Stimulated activated CD8-positive, alpha-beta memory T cell treated with anti-CD3 and anti-CD28 coated beads, Interleukin-2, amount 100 ng/mL, for 48 hours (primary cell): ENCODE measurements at places on chromosomes 2 and 18.

- no peak for DNase-seq
These were observed 54.4 kb downstream of the CRIM1 start for GRCh38 chr2:36409935-36410334.

- no peak for DNase-seq
These were observed 3.6 kb downstream of the LIMS2 start for GRCh38 chr2:127671557-127672302.

DNA sequence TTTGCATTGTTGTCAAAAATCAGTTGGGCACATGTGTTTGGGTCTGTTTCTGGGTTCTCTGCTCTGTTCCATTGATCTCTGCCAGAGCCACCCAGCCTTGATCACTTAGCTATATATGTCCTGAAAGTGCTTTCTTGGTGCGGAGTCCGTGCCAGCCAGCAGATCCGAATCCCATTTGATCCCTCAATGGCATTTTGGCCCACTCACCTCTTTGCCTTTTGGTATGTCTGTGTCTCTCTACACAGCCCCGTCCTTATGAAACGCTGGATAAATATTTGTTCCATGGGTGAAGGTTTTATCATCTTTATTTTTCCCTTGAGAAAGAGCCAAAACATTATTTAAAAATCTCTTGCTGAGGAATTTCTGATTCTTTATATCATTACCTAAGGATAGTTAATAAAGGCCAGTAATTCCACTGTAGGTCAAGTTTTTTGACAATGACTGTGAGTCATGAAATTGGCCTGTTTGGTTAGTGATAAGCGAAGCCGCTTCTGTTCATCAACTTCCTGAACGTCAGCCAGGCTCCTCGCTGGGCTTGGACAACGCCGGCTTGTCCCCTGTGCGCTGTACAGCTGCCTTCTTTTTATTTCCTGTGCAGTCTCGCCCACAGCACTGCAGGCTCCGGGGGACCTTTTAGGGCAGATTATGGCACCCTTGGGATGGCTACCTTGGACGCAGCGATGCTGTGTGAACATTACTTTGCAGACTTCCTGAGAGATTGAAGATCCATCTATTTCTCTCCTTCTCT, 24.9 kb downstream of the MTCL1 start:
- no peak for DNase-seq

DNA sequence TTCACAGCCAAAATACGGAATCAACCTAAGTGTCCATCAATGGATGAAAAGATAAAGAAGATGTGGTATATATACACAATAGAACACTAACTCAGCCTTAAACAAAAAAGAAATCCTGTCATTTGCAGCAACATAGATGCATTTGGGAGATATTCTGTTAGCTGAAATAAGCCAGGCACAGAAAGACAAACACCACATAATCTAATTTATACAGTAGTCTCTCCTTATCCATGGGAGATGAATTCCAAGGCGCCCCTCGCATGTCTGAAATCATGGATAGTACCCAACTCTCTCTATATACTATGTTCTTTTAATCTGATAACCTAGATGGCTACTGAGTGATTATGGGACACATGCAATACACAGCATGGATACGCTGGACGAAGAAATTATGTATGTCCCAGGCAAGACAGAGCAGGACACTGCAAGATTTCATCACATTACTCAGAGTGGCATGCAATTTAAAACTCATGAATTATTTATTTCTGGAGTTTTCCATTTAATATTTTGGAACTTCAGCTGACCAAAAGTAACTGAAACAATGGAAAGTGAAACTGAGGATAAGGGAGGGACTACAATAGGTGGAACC, 39.5 kb downstream of the ORC4 start:
- DNase-seq, result no peak

DNA sequence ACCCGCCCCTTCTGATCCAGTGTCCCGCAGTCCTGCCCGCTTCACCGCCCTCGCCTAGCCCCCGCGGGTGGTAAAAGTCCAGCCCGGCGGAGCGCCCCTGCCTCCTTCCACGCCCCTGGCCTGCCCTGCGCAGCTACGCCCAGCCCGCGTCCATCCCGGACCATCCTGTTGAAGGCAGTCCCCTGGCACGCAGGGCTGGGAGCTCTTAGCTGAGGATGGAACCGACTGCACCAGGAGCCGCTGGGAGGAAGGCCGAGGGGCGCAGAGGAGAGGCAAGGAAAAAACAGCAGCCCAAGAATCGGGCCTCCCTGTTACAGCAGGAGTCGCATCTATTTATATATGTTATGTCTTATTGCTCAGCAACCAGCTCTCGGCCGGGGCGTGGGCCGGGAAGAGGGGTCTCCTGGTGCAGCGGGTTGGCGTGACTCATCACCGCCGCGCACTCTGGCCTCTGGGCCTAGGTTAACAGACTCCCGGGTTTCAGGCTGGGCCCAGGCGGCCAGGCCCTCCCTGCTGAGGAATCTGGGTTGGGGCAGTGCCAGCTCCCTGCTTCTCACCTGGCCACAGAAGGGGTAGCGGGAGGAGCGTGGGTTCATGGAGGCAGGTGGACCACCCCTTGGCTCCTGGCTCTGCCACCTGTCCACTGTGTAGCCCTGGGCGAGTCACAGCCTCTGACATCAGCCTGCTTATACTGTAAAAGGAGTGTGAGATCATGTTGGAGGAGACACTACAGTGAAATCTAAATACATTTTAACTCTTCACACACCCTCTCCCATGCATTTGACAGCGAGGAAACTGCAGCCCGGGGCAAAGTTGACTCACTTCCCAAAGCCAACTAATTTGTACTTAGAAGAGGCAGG, 13.4 kb upstream of the MAP3K2 start:
- no peak for DNase-seq

- DNase-seq, result no peak
These were observed 189.8 kb downstream of the SH3BP4 start for GRCh38 chr2:235141411-235142128.

- peak; percentile 33 for DNase-seq
These were observed 589 bp upstream of the SGPP2 start for GRCh38 chr2:222423632-222424275.

DNA sequence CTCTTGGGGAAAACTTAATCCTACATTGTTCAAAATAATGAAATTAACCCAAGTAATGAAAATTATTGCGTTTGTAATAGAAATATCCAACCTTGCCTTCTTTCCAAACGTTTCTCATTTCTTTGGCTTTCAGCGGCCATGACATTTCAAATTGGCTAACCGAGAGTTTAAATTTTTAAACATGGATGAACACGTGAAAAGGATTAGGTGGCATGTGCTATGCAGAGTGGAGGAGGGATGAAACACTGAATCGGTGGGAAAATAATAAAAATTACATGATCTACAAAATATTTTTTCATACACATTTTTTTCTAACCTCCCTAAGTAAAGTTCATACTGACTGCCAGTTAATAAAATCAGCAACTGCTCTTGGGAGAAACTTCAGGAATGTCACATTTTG, 728.4 kb upstream of the PKDCC start:
- no peak for DNase-seq

DNA sequence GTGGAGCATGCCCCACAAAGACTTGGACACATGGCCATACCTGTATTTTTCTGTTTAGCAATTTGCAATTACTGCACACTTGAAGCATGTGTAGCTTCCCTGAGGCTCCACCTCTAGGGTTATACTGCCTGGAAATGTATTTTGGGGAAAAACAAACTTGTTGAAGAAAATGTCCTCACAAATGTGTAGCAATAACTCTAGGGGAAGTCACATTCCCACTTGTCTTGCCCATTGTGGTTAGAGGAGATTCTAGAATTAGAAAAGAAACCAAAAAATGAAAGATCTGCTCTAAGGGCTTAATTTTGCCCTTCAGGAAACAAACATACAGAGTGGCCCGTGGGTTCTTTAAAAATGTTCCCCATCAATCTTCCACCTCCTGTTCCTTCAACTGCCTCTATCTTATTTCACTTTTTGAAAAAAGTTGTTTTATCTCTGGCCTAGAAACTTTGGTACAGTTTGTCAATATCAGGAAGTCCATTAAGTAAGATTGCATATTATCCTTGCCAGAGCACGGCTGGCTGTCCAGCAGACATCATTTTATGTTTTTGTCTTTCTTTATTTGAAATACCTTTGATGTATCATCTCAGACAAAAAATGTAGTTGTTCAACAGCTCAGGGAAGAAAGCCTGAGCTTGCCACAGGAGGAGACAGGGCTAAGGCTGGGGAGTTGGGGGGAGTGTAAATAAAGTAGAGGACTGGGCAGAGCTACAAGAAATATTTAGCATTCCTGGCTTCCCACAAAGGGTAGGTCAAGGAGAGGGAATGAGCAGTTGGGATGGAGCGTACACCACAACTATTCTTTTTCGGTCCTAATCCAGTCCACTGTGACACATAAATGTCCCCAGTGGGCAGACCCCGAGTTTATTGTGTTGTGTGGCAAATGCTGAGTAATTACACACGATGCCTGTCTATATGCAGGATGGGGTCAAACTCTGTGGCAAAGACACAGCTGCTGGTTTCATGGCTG, 96.8 kb upstream of the CDC42EP3 start:
- DNase-seq, result no peak

DNA sequence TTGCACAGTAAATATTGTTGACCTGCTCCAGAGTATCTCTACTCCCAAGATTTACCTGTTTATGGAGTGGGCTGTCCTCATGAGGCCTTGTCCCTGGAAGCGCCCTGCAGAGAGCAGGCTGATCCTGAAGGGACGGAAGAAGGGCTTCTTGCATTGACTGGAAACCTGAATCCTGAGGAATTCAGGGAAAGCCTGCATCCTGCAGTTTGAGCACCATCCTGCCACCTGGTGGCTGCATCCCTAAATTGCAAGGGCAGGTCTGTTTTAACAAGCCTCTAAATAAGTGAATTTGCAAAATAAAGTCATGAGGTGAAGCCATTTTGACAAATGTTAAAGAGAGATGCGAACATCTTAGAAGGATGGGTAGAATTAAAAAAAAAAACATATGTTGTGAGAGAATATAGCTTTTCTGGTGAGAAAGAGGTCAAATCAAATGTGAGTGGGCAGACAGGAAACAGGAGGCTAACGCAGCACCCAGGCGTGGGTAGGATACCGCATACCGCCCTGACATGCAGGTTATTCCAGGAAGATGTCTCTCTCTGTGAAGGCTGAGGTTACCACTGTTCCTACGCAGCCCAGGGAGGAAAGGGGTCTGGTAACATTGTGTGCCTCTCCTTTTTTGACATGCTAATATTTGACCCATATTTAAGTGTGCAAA, 754.9 kb downstream of the RNF144A start:
- DNase-seq, result peak; percentile 46

GRCh38 chr2:38115216-38116032, 39.5 kb upstream of the CYP1B1 start:
- peak; percentile 63 for DNase-seq

GRCh38 chr2:175366815-175367214, 185.3 kb upstream of the ATP5MC3 start:
- DNase-seq, result no peak

DNA sequence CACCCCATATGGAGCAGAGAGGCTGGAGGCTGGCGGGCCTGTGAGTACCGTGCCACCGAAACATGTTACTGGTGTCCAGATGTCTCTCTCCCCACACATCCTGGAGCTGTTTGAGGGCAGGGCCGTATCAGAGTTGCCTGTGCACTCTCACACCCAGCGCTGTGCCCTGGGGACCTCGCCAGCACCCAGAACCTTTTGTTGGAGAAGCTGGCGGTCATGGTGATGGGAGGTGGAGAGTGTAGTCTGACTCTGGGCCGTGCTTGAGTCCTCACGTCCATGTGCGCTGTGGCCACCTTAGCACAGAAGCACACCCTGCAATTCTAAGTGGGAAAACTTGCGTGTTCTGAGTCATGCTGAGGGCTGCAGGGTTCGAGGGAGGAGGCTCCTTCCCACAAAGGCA, 259.2 kb downstream of the NDUFA10 start:
- DNase-seq, result no peak

- DNase-seq, result no peak
These were observed 81.3 kb downstream of the CDC42EP3 start for GRCh38 chr2:37590119-37590571.

DNA sequence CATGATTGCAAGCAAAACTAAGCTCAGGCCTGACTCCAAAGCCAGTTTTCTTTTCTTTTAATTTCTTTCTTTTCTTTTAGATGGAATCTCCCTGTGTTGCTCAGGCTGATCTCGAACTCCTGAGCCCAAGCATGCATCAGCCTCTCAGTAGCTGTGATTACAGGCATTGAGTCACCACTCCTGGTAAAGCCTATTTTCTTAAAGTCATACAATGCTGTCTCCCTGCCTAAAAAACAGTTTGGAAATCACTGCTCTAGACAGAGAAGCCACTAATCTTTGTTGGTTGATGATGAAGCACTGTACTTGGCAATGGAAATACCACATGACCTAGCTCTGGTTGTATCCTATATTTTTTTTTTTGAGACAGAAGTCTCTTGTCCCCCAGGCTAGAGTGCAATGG, 33.1 kb upstream of the ZNF532 start:
- no peak for DNase-seq

GRCh38 chr2:41647468-41648050, 400.3 kb upstream of the PKDCC start:
- no peak for DNase-seq

- DNase-seq, result peak; percentile 53
These were observed 37.5 kb upstream of the ZBTB7C start for GRCh38 chr18:48446582-48447225.

DNA sequence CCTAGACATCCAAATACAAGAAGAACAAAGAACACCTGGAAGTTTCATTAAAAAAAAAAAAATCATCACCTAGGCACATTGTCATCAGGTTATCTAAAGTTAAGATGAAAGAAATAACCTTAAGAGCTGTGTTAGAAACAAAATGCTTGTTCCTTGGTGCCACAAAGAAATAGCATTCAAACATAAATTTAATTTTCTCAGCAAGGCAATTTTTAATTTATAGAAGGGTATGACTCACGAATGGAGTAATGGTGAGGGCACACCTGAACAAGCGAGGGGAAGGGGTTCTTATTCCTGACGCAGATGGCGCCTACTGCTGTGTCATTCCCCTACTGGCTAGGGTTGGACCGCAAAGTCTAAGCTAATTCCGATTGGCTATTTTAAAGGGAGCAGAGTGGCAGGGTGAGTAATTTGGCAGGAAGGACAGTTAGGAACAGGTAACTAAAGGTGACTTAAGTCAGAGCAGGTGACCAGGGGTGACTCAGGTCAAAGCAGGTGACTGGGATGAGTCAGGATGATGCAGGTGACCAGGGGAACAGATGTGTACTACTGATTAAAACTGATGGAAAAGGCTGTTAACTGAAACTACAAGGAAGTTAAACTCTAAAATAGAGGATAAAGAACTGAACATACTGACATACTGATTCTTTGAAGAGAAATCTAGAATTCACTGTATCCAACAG, 30.0 kb upstream of the TWSG1 start:
- no peak for DNase-seq

GRCh38 chr2:232883116-232883721, 13.2 kb downstream of the SNORC start:
- no peak for DNase-seq

DNA sequence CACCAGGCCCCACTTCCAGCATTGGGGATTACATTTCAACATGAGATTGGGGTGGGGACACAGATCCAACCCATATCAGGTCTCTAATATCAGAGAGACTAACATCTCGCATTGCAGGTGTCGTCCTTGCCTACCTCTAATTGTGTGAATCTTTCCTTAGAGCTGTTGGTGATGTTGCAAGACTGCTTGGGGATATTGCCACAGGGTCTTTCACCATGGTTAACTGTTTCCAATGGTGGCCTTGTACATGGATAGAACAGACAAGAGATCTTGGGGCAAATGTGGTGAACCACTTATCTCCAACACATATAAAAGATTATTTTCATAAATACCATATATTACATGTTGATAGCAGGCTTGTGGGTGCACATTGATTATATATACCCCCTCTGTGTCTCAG, 270.3 kb upstream of the LINC00305 start:
- no peak for DNase-seq

GRCh38 chr2:180006231-180006630, 866 bp downstream of the CWC22 start:
- DNase-seq, result no peak

- no peak for DNase-seq
These were observed 31.3 kb downstream of the HDHD2 start for GRCh38 chr18:47118981-47119380.
